ENCODE measurements at places on chromosomes 5 and 9. TPM values are rescaled to one million over a fixed set of nuclear protein-coding genes. Genes with fewer than 3 reads are reported as not detected.

The SPATA31A3 gene
- not detected for total RNA-seq

The IFNA21 gene
- total RNA-seq: not detected

The TMEM215 gene
- not detected for total RNA-seq

The GABRA6 gene
- total RNA-seq: not detected

The ZBTB26 gene
- 4.2 TPM for total RNA-seq

The SCGB3A2 gene
- not detected for total RNA-seq

The GALT gene
- total RNA-seq: 29.9 TPM

The NTNG2 gene
- 0.58 TPM for total RNA-seq

The SHC3 gene
- total RNA-seq: 7.3 TPM

The ACOT12 gene
- total RNA-seq: not detected

The CARTPT gene
- not detected for total RNA-seq

The CTXN3 gene
- not detected for total RNA-seq

The RLN2 gene
- total RNA-seq: not detected

The PFN3 gene
- total RNA-seq: not detected

The ABCA2 gene
- 27.2 TPM for total RNA-seq
